Right lobe of liver (tissue), 6 donors: ENCODE measurements at places on chromosomes 16 and 17.

GRCh38 chr16:67246756-67247191 lies 507 bp downstream of the FHOD1 start:
- no peaks in the 10 kb centered on the region for H3K27me3 ChIP-seq
- peak overlapping the region; percentile 58 for H3K4me3 ChIP-seq
- H3K36me3 ChIP-seq = no peaks in the 10 kb centered on the region
- DNase-seq = peak; percentile 65

DNA sequence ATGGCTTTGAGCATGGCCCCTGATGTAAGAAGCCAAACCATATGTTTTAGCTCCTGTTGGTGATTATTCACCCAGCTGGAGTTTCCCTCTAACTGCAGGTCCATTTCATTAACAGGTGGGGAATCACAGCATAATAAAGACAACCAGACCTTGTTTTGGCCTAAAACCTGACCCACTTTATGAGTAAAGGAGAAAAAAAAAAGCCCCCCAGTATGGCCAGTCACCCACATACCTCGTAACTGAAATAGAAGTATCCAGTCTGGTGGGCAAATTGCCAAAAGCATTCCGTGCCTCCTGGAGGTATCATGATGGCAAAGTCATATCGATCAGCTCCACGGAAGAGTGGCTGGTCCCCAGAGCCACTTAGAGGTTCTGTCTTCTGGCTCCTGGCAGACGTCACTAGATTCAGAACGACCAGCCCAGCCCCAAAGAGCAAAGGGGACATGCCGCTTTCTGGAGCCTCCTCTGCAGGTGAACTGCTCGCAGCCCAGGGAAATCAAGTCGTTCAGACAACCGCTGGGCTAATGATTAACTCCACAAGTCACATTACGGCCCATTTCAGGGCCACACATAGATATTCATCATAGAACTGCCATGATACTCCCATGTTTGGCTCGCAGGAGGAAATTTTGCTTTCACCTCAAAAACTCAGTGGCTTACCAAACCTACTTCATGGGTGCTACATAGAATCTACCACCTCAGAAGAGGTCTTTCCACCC lies at the start of gene TMED6:
Gene TMED6 (minus strand): TSS at position 478 of the 719 bp plus-strand sequence. CDS start 33 bp downstream, at position 445.
- H3K27ac ChIP-seq = peak within 1 kb of the TSS; percentile 7
- peaks cover 10% of the 10 kb centered on the region for H3K36me3 ChIP-seq
- H3K4me1 ChIP-seq = no peaks in the 10 kb centered on the region

- H3K27ac ChIP-seq = no peak overlapping the region
- H3K36me3 ChIP-seq = no peaks in the 10 kb centered on the region
- no peak overlapping the region for H3K4me3 ChIP-seq
- DNase-seq = no peak
- H3K4me1 ChIP-seq = no peaks in the 10 kb centered on the region
- no peaks in the 10 kb centered on the region for H3K27me3 ChIP-seq
Measured at GRCh38 chr16:86899757-86900156, 321.4 kb downstream of the FOXL1 start.

- DNase-seq = no peak
- no peak overlapping the region for H3K4me3 ChIP-seq
- H3K27ac ChIP-seq = no peak overlapping the region
- H3K36me3 ChIP-seq = no peaks in the 10 kb centered on the region
- H3K27me3 ChIP-seq = no peaks in the 10 kb centered on the region
Measured at GRCh38 chr16:23948949-23949411, 113.2 kb downstream of the PRKCB start.

DNA sequence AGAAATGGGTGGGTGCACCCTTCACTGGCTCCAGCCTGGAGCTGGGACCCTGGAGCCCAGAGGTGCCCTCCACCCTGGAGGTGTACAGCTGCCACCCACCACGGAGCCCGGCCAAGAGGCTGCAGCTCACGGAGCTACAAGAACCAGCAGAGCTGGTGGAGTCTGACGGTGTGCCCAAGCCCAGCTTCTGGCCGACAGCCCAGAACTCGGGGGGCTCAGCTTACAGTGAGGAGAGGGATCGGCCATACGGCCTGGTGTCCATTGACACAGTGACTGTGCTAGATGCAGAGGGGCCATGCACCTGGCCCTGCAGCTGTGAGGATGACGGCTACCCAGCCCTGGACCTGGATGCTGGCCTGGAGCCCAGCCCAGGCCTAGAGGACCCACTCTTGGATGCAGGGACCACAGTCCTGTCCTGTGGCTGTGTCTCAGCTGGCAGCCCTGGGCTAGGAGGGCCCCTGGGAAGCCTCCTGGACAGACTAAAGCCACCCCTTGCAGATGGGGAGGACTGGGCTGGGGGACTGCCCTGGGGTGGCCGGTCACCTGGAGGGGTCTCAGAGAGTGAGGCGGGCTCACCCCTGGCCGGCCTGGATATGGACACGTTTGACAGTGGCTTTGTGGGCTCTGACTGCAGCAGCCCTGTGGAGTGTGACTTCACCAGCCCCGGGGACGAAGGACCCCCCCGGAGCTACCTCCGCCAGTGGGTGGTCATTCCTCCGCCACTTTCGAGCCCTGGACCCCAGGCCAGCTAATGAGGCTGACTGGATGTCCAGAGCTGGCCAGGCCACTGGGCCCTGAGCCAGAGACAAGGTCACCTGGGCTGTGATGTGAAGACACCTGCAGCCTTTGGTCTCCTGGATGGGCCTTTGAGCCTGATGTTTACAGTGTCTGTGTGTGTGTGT lies 46.8 kb downstream of the IL21R start:
- no peaks in the 10 kb centered on the region for H3K36me3 ChIP-seq
- no peak overlapping the region for H3K4me3 ChIP-seq
- no peak overlapping the region for H3K27ac ChIP-seq
- H3K27me3 ChIP-seq = no peaks in the 10 kb centered on the region
- H3K4me1 ChIP-seq = no peaks in the 10 kb centered on the region
